ENCODE measurements at places on chromosomes 13 and 19.

DNA sequence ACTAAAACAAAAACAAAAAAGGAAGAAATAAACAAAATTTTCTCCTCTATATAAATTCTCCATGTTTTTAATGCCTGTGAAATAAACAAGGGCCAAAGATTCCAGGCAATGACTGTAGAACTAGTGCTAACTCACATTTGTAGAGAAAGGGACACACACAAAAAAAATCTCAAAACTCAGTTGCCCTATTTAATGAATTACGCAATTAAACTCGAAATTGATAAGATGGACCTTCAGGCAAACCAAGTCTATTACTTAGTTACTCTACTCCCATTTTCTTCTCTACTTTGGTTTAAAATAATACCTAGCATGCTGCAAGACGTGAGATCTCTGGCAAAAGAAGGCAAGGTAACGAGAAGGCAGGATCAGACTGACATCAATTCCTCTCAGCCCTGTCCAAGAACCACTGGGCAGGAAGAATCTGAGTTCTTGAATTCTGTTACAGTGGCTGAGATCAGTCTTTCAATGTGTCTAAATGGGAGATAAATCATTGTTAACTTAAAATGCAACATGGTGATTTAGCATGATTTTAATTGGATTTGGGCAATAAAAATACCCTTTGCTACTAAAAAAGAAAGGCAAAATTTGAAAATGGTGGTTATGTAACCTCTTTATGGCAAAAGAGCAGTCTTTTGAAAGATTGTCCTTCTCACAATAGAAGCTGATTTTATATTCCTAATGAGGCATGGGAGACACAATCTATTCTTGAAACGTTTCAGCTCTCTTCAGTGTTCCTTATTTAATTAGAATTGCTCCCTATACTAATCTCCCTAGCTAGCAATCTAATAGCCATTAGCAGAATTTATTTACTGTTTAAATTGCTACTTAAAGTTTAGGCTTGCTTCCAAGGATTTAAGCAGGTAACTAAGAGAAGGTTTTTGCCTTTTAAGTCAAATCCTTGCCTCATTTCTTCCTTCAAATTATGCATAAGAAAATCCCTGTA is 25.9 kb downstream of the SPRY2 start:
- no peak for DNase-seq

- DNase-seq: no peak
Measured at GRCh38 chr19:3818466-3818865, 32.3 kb upstream of the MATK start.

GRCh38 chr13:104553186-104553585 is 1487.0 kb upstream of the SLC10A2 start:
- DNase-seq: no peak

- DNase-seq: no peak
Measured at GRCh38 chr13:59946944-59947343, 216.8 kb downstream of the DIAPH3 start.

- DNase-seq: no peak
Measured at GRCh38 chr13:38862443-38862842, 128.2 kb downstream of the STOML3 start.

- DNase-seq: no peak
Measured at GRCh38 chr19:1906985-1907562, 1.9 kb downstream of the ADAT3 start.

- DNase-seq: no peak
Measured at GRCh38 chr19:771332-771785, 20.4 kb downstream of the MISP start.

Measured in NCI-H2029 treated with DMSO at 0.1 percent for 48 hours (cell line).